ENCODE measurements at places on chromosomes 12 and 14.

GRCh38 chr14:94481468-94482131, 5.6 kb upstream of the SERPINA9 start:
- DNase-seq: no peak

- DNase-seq: no peak
Measured at GRCh38 chr12:20477672-20478071, 109.3 kb downstream of the PDE3A start.

DNA sequence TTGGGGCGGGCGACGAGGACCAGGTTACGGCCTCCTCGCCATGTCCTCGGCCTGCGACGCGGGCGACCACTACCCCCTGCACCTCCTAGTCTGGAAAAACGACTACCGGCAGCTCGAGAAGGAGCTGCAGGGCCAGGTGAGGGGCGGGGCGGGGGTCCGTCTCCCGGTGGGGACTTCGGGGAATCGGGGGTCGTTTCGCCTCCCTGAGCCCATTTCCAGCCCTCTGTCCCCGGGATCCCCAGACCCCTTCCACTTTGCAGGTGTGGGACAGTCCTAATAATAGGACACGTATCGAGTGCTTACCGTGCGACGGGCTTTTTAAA, 380 bp downstream of the ANKRD13A start:
- DNase-seq: no peak

GRCh38 chr14:23566778-23567185, 809 bp downstream of the AP1G2 start:
- DNase-seq: no peak

- DNase-seq: no peak
Measured at GRCh38 chr12:3613641-3614395, 122.8 kb downstream of the PRMT8 start.

GRCh38 chr12:132925597-132926414, 30.3 kb downstream of the ZNF605 start:
- no peak for DNase-seq

- DNase-seq: no peak
Measured at GRCh38 chr14:50249136-50249775, 17.9 kb upstream of the SOS2 start.

GRCh38 chr14:104891121-104891551, 26.1 kb downstream of the CEP170B start:
- DNase-seq: no peak

DNA sequence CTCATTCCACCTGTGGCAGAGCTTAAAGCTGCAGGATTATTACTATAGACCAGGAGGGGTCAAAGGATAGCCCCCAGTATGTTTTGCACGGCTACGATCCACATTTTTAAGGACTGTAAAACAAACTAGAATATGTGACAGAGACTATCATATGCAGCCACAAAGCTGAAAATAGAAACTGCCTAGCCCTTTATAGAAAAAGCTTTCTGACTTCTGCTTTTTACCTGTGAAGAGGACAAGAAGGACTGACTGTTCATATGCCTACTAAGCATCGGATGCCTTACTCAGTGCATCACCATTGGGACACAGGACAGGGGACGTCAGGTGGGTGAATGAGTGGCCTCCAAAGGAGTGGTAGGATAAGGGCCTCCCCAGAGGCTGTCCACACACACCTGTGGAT, 29.8 kb downstream of the SPTB start:
- DNase-seq: no peak

GRCh38 chr12:129075460-129076208, 222.4 kb downstream of the GLT1D1 start:
- no peak for DNase-seq

DNA sequence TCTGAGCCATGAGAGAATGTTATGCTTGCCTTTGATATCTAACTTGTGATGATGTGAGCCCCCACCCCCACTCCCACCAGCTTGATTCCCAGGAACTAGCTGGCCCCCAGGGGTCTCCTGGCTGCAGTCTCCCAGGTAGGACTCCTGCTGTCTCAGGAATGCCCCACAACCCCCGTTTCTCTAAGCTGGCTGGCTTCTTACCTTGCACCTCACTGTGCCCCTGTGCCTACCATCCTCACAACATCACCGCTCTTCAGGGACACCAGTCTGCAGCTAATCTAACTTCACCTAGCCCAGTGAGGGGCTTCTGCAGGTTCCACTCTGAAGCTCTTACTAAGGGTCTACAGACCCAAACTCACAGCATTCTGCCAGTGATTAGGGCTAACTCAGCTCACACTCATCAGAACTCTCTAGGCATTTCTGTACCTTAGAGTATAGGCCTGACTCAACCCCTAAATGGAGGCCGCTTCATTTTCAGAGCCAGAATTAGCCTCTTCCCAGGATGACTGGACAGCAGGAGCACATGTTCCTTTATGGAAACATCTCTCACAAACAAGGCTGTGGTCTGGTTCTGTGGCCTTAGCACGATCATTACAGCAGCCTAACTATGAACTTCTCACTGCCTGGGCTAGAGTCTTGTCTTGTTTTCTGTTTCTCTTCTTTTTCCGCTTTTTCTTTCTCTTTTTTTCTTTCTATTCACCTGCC, 72.8 kb upstream of the IFNG-AS1 start:
- DNase-seq: no peak

GRCh38 chr12:6084261-6084968, 40.1 kb downstream of the VWF start:
- DNase-seq: no peak

DNA sequence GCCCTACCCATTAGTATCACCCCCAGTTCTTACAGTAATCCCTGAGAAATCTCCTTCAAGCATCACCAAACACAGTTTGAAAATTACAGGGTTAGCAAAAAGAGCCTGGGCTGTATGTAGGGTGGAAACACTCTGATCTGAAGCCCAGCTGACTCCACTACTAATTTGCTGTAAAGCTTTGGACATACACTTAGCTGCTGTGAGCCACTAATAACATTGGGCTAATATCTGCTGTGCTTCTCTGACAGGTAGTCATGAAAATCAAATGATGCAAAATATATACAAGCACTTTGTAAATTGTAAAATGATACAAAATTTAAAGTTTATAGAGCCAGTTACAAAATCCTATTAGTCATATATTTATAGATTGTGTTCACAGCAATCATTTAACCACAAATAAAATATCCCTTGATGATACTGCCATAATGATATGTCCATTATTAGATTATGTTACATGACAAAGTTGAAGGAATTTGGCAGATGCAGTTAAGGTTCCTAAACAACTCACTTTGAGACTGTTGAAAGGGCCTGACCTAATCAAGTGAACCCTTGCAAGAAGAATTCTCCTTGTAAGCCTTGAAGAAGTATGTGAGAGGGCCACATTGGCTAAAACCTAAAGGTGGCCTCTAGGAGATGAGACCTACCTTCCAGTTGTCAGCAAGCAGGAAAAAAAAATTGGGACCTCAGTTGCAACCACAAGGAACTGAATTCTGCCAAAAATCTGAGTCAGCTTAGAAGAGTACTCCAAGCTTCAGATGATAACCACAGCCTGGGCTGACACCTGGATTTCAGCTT, 19.0 kb downstream of the TWF1 start:
- no peak for DNase-seq

- DNase-seq: no peak
Measured at GRCh38 chr12:39919790-39920189, 186.1 kb downstream of the SLC2A13 start.

- DNase-seq: no peak
Measured at GRCh38 chr12:67427336-67427735, 158.2 kb downstream of the CAND1 start.

DNA sequence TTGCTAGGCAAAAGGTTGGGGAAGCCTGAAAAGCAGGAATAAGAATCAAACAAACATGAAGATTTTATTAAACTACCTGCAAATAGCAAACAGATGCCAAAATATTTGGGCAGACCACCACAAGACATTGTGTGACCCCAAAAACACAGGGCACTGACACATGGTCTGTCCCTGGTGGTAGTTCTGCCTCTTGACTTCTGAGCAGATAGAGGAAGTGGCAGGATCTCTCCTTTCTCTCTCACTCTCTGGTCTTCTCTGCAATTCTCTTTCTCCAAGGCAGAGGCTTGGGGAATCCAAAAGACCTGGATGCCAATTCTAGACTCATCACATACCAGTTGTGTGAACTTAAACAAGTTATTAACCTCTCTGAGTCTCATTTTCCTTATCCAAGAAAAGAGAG, 4.3 kb upstream of the PTGDR start:
- DNase-seq: no peak

- no peak for DNase-seq
Measured at GRCh38 chr12:12903642-12904609, 12.6 kb downstream of the GPRC5A start.

DNA sequence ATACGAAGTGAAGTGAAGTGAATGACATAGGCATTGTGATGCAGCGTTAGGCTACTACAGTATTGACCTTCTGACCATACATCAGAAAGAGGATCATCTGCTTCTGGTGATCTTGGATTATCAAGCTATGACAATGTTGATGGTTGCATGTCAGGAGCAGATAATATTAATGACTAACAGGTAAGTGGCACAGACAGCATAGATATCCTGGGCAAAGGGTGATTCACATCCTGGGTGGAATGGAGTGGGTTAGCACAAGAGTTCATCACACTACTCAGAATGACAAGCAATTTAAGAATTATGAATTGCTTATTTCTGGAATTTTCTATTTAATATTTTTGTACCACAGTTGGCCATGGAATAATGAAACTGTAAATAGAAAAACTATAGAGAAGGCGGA, 397.9 kb upstream of the ATP2B1 start:
- no peak for DNase-seq

DNA sequence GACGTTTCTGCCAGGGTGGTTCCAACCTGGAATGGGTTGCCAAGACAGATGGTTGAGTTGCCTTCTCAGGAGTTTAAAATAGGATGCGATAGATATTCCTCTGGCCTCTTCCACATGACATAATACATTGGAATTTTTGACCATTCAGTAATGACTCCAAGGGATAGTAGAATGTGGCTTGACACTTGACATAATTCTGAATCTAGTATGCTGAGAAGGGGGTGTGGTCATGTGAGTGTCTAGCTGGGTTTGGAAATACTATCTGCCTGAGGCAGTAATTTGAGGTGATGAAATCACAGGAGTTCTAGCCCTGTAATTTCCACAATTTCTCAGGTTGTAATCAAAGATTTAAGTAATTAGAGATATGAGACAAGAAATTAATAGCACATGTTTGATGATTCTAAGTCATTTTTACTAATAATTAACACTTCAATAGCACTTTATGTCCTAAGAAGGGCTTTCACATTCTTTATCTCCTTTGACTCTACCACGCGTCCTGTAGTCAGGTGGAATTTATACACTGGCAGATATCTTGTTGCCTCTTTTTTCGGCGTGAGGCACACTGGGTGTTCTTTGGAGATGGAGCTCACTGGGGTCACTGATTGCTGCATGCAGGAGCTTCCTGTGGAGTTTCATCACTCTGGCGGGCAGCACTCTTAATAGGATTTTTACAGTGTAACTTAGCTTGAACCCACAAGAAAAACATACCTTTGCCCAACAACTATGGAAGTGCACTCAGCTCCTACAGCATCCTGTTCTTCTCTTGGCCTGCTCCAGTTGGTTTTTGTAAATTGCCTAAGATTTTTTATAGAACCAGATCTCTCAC, 3.2 kb upstream of the AMIGO2 start:
- DNase-seq: no peak

- no peak for DNase-seq
Measured at GRCh38 chr12:66901138-66901932, 222.5 kb upstream of the GRIP1 start.

DNA sequence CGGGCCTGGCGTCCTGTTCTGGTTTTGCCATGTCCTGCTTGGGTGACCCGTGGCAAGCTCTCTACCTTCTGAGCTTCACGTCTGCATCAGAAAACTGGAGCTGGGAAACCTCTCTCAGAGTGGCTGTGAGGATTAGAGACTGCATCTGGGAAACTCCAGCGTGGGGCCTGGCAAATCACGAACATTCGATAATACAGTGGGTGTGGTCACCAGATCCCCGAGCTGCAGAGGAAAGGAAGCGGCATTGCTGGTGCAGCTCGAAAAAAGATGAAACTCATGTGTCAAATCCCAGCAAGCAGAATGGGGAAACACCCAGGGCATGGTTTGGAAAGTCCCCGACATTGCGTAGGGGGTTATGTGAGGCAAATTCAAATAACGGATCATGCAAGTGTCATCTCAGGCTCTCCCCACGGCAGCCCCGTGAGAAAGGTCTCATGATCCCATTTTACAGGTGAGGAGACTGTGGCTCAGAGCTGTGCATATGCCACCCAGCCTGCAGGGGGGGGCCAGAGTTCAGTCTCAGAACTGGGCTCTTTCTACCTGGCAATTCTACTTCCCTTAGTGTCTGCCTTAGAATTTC, 98.1 kb upstream of the VRK1 start:
- no peak for DNase-seq

GRCh38 chr12:65741656-65742017, 82.6 kb upstream of the HMGA2 start:
- DNase-seq: no peak

GRCh38 chr14:98298481-98299244, 973.3 kb downstream of the BCL11B start:
- no peak for DNase-seq

- DNase-seq: no peak
Measured at GRCh38 chr14:105525861-105526775, at the start of gene TMEM121. Gene TMEM121, plus strand, starts transcription at chr14:105526583. Its CDS starts 2,252 bp downstream, at chr14:105528835.

DNA sequence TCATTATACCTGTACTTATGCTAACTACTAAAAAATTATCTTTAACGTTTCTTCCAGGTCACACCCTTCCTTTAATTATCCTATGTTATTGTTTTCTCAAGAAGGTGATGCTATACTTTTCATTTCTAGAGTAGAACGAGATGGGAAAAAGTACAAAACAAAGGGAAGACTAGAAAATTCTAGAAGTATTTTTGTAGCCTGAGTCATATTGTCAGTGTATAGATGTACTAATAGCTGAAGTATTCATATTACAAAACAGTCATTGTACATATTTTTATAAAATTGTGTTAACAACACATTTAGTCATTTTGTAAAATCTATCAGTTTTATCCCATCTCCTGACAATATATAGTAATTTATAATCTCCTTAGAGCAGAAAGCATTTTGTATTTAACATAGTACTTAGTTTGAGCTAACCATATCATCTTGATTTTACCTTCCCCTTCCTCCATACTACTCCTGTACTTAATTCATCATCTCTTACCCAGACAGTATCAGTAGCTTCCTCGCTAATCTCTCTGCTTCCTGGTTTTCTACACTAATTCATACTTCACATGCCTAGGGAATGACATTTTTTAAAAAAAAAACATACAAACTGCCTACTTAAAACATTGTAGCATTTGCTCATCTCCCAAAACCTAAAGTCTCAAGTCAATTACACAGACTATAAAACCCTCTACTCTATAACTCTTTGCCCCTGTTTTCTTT, 920.9 kb downstream of the RPS29 start:
- DNase-seq: no peak

Measured in right renal pelvis (tissue), 4 donors.